ENCODE measurements at places on chromosomes 12 and 14.

GRCh38 chr14:106831322-106831720 lies 1304.9 kb downstream of the TMEM121 start:
- DNase-seq, result no peak

DNA sequence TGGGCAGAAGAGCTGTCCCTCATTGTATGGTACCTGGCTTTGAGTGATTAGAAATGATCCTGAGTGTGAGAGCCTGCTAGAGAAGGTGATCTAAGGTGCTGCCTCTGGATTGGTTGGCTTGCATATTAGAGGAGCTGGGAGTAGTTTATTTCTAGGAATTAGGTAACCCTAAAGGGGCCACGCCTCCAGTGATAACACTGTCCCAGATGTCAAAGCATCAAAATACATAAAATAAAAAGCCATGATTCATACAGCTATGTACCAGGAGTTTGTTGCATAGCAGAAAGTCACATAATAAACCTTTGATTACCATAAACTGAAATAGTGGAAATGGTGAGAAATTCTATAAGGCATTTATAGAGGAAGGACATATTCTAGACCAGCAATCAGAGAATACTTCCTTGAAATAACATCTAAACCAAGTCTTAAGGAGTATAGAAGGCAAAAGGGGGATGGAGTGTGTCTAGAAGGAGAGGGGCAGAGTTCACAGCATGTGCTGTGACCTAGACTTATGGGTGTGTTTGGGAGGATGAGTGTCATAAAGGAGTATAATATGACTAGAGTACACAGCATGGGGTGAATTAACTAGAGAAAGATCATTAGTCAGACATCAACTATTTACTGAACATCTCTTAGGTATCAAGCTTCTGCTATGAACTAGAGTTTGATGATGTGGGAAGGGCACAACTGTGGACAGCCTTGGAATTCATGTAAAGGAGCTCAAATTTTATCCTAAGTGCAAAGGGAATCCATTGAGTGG lies 686.4 kb downstream of the GALC start:
- no peak for DNase-seq

GRCh38 chr12:123268850-123269249 lies 2.8 kb downstream of the CDK2AP1 start:
- no peak for DNase-seq

- no peak for DNase-seq
These were observed 13.3 kb downstream of the KIF26A start for GRCh38 chr14:104151566-104152245.

DNA sequence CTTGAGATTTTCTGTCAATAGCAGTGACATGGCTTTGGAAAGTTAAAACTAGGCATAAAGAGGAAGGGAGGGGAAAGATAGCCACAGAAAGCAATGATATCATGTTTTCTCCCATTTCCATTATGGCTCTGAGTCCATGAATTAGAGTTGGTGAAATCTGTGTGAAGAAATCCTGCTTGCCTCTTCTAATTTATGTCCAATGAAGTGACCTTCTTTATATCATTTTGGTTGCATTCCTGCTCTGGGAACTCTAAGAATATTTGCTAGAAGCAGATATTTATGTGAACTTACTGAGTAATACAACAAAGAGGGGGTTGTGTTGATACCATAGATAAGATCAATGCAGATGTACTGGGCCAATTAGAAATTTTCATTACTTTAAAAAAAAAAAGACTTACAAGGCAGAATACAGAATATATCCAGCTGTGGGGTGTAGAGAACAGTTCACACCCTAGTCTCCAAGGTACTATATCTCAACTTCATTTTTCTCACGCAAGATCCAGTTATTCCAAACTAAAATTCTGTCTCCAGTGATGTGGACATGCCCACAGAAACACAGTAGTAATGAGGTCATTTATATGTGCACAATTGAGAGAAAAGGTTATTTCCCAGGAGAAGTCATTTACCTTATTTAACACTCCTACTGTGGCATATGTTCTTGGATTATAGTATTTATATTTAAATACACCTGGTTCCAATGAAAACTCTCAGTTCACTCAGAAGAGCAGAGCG lies 51.5 kb upstream of the KCNJ8 start:
- no peak for DNase-seq

GRCh38 chr14:69574263-69574953 lies at the start of gene CCDC177:
CCDC177 (minus strand) TSS chr14:69574871; CDS start chr14:69573622, 1,249 bp downstream.
- no peak for DNase-seq

DNA sequence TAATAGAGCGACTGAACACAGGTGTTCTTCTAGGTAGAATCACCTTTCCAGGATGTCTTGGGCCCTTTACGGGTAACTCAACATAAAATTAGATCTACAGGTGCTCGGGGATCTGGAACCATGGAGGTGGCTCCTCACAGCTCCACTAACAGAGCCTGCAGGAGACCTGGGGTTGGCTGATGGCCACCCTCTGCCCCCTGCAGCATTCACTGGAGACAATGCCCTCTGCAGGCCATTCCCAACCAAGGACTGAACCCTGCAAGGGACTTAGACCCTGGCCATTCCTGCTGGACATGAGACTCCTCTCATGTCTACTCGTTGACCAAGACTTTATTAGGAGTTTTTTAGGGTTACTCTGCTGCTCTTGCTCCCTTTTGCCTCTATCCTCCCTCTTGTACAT lies 58.5 kb upstream of the PPP4R3A start:
- DNase-seq, result no peak

DNA sequence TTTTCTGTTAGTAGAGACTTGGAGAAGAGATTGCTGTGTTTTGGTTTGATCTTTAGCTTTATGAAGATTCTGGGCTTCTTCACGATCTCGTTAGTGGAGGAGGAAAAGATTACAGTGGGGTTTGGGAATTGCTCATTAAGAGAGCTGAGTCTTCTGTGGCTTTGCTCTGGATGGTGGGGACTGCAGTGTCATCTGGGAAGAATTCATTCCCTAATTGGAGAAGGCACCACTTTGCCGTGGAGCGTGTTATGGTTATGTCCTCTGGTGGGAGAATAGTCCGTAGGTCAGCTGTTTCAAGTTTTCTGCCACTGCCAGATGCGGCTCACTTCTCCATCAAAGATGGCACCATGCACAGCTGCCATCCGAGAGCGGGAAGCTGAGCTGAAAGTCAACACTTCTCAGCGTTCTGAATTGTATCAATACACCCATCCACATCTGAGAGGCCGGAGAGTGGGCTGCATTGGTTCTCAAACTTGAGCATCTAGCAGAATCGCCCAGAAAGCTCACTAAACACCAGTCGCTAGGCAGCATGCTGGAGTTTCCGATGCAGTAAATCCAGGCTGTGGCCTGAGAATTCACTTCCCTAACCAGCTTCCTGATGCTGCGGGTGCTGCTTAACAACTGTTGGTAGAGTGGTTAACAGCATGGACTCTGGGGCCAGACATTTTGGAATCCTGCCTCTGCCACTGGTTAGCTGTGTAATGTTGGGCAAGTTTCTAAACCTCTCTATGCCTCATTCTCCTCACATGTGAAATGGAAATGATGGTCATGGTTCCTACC lies 117.8 kb downstream of the PLXNC1 start:
- DNase-seq, result no peak

- no peak for DNase-seq
These were observed 100.2 kb downstream of the STAB2 start for GRCh38 chr12:103687253-103687652.

- DNase-seq, result no peak
These were observed 253.3 kb downstream of the SLC15A4 start for GRCh38 chr12:128570191-128571065.

GRCh38 chr12:58920102-58920960 lies at the start of gene LRIG3:
LRIG3 (minus strand) TSS chr12:58920504; CDS start chr12:58920235, 269 bp downstream.
- DNase-seq, result peak; percentile 90

- no peak for DNase-seq
These were observed 21.4 kb downstream of the BCL2L14 start for GRCh38 chr12:12091977-12092663.

GRCh38 chr12:88309546-88309945 lies 167.4 kb downstream of the TMTC3 start:
- peak; percentile 17 for DNase-seq

DNA sequence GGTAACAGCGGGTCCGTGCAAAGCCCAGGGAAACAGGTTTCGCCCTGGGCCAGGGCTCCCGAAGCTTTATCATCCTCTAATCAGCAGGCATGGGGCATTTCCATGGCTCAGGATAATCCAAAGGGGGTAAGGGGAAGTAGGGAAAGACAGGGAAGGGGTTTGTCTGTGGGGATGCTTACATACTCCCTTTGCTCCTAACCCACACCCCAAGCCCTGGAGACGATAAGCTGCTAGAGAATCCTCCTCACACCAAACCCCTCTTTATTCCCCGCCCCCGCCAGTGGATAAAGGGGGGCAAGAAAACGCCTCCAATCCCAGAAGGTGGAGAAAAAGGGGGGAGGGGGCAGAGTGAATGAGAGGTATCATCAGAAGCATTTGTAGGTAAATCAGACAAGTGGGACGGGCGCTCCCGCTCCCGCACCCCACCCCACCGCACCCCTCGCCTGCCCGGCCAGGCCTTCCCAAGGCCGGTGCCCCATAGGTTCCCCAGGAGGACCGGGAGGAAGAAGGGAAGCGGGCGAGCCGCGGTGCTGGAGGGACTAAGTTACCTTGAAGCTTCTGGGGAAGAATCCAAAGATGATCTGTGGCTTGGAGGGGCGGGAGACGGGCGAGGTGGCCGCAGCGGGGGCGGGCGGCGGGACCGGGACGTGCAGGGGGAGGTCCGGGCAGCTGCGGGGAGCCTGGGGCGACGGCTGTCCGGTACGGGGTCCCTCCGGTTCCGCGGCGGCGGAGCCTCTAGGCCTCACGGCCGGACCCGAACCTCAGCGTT lies 762 bp downstream of the PPP2R5E start:
- no peak for DNase-seq

GRCh38 chr14:72301352-72301751 lies 369.1 kb downstream of the RGS6 start:
- DNase-seq, result no peak

DNA sequence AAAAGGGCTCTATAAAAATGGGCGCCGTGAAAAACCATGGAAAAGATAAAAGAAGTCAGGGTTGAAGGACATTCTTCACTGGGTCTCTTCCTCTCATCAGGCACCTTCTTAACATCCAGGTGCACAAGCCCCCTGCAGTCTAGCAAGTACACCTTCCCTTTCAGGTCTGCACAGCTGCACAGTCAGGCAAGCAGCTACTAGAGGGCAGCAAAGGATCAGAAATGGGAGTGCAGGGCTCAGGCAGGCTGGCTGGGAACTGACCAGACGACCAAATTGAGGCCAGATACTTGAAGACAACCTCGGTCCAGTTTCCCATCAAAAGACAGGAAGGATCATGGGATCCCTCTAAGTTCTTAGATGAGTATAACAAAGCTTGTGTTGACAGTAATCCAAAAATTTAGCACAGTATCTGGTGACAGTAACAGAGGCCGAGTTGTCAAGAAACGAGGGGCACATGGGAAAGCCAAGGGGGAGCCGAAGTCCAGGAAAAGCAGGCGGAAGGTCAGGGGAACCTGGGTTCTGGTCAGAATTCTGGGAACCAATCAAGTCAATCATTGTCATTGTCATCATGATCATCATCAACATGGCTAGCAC lies 10.1 kb upstream of the GRIP1 start:
- DNase-seq, result no peak

DNA sequence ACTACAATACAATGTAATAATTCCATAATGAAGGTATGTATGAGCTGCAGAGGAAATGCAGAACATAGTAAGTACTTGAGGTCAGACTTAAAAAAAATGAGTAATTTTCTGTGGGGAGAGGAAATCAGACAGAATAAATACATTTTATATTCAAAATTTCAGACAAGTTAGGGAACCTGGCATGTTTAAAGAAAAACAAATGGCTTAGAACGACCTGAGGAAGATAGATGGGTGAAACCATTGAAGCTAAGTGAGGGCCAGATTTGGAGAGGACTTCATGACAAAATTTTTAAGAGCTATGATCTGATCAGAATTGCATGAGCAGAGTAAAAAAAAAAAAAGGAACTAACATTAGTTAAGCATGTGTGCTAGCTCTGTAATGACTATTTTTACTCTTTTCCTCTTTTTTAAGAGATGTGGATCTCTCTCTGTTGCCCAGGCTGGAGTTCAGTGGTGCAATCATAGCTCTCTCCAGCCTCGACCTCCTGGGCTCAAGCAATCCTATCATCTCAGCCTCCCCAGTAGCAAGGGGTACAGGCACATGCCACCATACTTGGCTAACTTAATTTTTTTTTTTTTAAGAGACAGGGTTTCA lies 157.6 kb upstream of the PDE3A start:
- DNase-seq, result no peak

DNA sequence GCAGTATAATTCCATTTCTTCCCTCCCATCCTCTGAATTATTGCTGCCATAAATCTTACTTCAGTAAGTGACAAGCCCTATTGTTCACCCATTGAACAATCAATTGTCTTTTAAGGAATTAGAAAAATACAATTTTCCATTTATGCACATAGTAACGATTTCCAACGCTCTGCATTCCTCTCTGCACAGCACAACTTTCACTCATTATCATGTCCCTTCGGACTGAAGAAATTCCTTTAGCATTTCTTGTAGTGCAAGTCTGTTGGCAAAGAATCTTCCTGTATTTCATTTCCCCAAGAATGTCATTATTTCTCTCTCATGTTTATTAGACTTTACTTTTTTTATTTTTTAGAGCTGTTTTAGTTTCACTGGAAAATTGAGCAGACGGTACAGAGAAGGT lies 252.1 kb upstream of the RTL1 start:
- DNase-seq, result no peak

DNA sequence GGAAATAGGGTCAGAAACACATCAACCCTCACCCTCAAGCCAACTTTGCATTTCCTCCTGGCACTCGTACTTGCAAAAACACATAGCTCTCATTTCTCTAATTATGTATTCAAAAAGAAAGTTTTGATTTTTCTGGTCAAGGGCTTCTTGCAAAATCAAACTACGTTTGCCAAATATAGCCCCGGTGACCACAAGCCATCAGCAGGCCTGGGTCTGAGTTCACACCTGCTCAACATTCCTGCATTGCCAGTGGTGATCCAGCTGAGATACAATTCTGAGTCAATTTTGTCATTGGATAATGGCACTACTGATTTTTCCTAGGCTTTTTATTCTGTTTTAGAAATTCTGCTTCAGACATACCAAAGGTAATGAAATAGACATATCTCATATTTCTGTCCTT lies 10.7 kb upstream of the BHLHE41 start:
- DNase-seq, result no peak

- no peak for DNase-seq
These were observed 29.4 kb downstream of the SLC24A4 start for GRCh38 chr14:92352158-92352985.

- DNase-seq, result no peak
These were observed 195.4 kb upstream of the PDZRN4 start for GRCh38 chr12:40992674-40993073.

DNA sequence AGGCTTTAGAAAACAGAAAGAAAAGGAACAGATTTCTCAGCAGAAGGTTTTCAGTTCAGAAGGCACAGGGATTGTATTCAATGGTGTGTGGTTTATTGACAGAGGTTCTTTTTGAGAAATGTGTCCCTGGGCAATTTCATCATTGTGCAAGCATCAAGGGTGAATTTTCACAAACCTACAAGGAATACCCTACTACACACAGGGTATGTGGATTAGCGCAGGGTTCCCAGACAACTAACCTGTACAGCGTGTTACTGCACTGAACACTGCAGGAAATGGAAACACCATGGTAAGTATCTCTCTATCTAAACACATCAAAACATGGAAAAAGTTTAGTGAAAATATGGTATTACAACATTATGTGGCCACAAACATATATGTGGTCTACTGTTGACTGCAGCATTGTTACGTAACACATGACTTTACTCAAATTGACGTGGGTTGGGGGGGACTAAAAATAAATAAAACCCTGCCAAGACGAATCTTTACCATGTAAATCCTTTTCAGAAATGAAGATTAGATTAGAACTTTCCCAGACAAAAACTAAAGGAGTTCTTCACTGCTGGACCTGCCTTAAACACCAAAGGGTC lies 893.1 kb downstream of the TMEM121 start:
- DNase-seq, result no peak

Measured in fibroblast of skin of left quadriceps (primary cell).